CD4-positive, alpha-beta T cell treated with Interleukin-15 for 1 hour (primary cell): ENCODE measurements at places on chromosomes 3 and 15.
A peak's percentile ranks its signal among the peaks of the same experiment; 100 is the strongest.

DNA sequence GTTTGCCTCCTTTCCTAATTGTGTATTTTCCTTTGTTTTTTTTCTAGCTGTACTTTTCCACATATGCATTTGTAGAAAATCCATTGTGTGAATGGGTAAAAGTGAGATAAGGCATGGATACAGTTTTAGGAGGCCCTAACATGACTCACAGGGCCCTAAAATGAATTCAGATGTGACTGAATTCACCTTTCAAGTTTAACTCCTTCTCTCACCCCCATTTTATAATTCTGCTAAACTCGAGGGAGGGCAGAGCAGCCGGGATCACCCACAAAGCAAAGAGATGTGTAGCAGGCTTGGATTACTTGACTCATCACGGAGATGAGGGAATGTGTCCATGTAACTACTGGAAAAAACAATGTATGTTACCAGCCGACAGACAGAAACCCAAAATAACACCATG lies 59.9 kb downstream of the FOXP1 start:
- no peak for DNase-seq

DNA sequence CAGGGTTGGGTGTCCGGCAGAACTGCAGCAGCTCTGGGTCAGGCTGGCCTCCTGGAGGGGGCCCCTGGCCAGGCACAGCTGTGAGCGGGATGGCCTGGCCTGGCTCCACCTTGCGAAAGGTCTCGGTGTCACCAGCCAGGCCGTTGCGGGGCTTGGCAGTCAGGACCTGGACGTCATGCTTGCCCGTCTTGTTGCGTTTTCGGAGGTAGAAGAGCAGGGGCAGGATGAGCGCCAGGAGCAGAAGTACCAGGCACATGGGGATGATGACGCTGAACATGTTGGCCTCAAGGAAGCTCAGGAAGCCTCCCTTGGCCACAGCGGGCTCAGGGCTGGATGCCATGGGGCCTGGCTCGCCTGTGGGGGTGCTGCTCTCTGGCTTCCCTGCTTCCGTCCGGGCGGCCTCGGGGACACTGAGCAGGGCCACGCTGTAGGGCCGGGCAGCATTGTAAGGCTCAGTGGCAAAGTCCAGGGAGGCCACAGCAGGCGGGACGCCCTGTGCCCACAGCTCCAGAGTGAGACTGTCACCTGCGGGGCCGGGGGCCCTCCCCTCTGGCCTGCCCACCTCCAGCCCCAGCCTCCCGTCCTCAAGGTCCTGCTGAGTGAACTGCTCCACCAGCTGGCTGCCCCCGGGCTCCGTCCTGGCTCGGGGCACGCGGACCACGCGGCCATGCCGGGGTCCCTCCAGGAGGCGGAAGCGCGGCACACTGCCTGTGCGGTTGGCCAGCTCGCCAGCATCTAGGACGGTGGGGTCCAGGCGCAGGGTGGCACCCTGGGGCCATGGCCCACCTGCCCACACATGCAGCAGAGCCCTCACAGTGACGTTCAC lies 28.1 kb downstream of the SNX33 start:
- no peak for DNase-seq

DNA sequence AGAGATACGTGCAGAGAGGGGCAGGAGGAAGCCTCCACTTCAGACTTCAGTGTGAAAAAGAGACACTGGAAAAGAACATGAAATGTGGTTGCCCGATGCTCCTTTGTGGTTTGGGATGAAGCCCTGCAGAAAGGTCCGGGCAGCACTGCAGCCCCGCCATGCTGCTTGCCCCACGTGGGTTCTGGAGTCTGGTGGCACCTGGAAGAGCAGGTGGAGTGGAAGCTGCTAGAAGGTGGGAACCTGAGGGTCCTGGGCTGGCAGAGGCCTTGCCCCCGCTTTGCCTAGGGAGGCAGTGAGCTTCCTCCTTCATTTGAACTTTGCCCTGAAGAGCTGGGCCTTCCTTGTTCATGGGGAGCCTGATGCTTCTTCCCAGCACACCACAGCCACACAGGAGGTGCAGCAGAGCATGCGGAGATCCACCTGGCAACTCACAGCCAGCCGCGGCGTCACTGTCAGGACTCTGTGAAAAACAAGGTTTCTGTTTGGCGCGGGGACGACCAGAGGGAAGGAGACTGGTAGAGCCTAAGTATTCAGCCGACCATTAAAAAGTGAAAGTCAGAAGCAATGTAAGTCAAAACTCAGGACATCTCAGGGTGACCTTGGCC lies 59.0 kb downstream of the APBA2 start:
- no peak for DNase-seq

GRCh38 chr3:44114142-44114541 lies 127.5 kb upstream of the TOPAZ1 start:
- DNase-seq: no peak

- DNase-seq: no peak
Observed at GRCh38 chr3:43032646-43033628, 53.8 kb downstream of the GASK1A start.

DNA sequence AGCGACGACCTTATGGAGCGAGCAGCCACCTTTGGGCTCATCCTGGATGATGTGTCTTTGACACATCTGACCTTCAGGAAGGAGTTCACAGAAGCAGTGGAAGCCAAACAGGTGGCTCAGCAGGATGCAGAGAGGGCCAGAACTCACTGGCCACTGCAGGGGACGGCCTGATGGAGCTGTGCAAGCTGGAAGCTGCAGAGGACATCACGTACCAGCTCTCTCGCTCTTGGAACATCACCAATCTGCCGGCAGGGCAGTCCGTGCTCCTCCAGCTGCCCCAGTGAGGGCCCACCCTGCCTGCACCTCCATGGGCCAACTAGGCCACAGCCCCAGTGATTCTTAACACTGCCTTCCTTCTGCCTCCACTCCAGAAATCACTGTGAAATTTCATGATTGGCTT lies 10.4 kb downstream of the NR1I2 start:
- no peak for DNase-seq

GRCh38 chr3:111794711-111795110 lies 64.4 kb upstream of the PHLDB2 start:
- DNase-seq: no peak

DNA sequence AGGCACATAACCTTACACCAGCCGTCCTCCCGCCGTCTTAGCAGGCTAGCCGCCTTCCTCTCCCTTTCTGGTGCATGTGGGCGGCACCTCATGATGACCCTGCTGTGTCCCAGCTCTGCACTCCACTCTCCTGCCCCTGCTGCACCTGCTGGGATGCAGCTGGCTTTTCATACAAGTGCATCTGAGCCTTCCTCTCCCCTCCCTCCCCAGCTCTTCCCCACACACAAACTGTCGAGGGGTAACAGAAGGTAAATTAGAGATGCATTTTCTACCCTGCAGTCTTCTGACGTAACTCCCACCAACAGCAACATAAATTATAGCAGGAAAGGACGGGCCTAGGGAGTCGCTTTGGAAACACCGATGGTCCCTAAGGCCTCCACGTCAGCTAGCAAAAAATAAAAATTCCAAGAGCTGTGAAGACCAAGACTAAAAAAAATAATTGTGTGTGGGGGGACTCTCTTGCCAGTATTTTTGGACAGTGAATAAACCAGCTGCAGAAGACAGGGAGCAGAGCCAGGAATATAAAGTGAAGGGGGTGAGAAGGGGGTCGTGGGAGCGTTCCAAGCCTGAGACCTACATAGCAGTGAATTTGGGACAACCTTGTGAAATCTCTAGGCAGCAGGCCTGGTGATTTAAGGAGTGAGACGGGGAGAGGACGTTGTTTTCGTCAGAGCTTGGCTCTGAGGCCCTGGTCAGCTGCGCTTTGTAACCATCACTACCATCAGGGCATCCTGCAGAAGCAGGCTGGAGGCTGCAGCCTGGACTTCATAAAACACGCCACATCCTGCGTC lies 216.2 kb downstream of the ADAMTS17 start:
- no peak for DNase-seq

GRCh38 chr3:26648461-26648860 lies 25.9 kb downstream of the LRRC3B start:
- no peak for DNase-seq

GRCh38 chr3:171129827-171130226 lies 103.3 kb upstream of the SLC2A2 start:
- no peak for DNase-seq

GRCh38 chr3:29644261-29644660 lies 363.4 kb downstream of the RBMS3 start:
- DNase-seq: no peak

- no peak for DNase-seq
Observed at GRCh38 chr3:167972502-167972901, 123.2 kb downstream of the GOLIM4 start.

DNA sequence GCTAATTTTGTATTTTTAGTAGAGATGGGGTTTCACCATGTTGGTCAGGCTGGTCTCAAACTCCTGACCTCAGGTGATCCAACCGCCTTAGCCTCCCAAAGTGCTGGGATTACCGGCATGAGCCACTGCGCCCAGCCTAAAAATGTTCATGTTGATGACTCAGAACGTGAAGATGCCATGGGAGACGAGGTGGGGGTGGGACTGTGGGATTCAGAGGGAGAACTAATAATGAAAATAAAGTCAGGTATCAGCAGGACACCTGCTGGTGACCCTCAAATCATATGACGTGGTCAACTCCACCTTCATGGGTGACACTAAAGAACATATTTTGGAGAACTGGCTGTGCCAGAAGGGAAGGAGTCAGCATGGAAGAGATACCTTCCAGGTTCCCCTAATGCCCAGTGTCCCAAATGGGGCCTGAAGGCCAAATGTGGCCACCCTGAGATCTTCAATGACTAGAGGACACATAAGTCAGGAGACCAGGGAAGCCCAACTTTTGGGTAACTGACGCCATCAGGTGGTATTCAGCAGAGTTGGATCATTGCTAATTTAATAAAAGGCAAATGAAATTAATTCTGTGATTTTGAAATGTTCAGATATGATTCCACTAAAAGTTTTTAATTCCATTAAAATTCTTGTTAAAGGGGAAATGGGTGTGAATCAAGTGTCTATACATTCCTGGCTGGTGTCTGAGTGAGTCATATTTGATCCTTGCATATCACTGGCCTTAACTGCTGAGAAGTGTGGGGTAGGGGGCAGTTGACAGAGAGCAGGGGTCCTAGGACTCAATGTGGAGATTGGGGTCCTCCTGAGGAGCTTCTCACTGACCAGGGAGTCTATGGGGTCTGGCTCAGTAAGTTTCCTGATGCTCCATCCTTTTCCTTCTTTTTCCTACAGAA lies 88.6 kb upstream of the GSK3B start:
- no peak for DNase-seq

DNA sequence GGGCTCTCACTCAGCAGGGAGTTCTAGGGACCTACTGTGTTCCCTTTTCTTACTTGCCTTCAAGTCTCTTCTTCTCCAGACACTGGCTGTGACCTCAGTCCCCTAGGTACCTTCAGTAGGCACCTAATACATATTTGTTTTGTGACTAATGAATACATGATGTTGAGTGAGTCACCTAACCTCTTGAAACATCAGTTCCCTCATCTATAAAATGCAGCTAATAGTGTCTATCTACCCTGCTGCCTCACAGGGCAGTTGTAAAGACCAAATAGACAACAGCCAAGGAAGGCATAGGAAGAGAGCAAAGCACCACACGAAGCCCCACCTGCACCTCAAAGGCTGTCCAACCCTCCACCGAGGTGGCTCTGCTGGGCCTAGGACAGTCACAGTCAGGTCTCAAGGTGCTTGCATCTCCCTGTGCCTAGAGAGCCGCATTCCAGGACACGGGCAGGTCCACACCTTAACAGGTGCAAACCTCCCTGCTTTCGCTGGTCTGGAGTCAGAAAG lies 29.1 kb downstream of the DAPK2 start:
- no peak for DNase-seq

DNA sequence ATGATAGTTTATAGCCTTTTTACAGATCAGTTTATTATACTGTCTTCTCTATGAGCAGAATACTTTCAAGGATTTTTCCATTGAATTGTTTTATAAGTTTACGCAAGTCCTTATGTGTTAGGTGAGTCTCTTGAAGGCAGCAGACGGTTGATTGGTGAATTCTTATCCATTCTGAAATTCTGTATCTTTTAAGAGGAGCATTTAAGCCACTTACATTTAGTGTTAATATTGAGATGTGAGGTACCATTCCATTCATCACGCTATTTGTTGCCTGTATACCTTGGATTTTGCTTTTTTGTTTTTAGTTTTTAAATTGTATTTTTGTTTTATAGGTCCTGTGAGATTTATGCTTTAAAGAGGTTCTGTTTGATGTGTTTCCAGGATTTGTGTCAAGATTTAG lies 32.5 kb upstream of the VEPH1 start:
- DNase-seq: no peak

DNA sequence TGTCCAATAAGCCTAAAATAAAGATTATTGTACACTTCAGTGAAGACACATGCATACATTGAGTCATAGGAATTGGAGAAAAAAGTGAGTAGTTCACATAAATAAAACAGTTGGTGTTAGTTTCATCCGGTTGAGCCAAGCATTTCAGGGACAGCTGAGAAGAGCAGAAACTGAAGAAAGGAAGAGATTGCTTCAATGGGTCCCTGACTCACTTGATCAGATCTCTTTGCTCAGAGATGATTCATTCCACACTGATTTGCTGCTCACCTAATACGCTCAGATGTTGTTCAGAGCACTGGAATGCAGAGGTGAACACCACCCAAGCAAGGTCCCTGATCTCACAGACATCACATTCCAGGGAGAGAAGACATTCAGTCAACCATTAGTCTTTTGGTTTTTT lies 93.7 kb downstream of the RAD18 start:
- DNase-seq: no peak

- DNase-seq: no peak
Observed at GRCh38 chr15:37053166-37053565, 47.2 kb downstream of the MEIS2 start.

GRCh38 chr15:68653031-68653635 lies 74.3 kb downstream of the CORO2B start:
- no peak for DNase-seq

GRCh38 chr3:178048768-178049167 lies 487.5 kb upstream of the KCNMB2 start:
- DNase-seq: no peak

GRCh38 chr3:145533696-145534095 lies 627.3 kb downstream of the PLOD2 start:
- DNase-seq: no peak

DNA sequence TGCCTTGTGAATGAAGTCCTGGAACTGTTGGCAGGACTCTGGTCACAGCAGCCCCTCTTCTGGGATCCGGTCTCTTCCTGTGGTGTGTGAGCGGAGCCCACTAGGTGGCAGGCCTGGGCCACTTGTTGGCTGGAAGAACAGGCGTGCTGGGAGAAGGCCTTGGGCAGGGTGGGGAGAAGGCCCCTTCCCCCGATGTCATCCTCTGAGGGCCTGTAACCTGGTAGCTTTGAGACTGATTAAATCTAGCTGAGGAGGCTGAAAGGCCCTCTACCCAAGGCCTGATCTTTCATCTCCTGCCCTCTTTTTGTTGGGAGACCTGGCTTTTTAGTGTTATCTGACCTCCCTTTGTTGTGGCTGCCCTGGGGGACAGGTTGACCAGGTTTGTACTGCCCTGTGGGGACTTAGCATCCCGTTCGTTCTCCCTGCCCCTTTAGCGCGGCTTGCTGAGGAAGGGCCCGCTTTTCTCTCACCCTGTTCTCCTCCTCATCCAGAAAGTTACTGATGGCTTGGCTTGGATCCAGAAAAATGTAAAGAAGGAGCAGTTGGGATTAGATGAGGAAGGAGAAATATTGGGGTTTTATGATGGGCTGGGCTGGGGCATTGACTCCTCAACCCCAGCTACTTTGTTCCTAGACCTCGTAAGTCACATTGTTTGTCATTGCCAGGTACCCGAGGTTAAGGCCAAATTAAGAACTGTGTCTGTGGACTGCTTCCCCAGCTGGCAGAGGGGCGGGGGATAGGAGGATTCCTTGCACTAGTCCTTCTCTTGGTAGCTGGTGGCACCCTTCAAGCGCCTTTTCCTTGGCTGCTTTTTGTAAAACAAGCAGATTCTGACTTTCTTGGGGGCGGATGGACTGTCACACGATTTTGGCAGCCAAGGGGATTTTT lies 48.5 kb downstream of the CHCHD6 start:
- DNase-seq: peak; percentile 36

GRCh38 chr3:119950666-119951325 lies 143.5 kb downstream of the GSK3B start:
- DNase-seq: no peak
